WTC11 (cell line): ENCODE measurements at places on chromosomes 2 and 18. TPM values are rescaled to one million over a fixed set of nuclear protein-coding genes. Genes with fewer than 3 reads are reported as not detected.

The CFAP53 gene
- total RNA-seq, result 0.26 to 0.27 TPM (median 0.27 TPM) in 3 replicates

GRCh38 chr2:38522754-38523349 is 79.9 kb downstream of the HNRNPLL start:
- no peak for DNase-seq

DNA sequence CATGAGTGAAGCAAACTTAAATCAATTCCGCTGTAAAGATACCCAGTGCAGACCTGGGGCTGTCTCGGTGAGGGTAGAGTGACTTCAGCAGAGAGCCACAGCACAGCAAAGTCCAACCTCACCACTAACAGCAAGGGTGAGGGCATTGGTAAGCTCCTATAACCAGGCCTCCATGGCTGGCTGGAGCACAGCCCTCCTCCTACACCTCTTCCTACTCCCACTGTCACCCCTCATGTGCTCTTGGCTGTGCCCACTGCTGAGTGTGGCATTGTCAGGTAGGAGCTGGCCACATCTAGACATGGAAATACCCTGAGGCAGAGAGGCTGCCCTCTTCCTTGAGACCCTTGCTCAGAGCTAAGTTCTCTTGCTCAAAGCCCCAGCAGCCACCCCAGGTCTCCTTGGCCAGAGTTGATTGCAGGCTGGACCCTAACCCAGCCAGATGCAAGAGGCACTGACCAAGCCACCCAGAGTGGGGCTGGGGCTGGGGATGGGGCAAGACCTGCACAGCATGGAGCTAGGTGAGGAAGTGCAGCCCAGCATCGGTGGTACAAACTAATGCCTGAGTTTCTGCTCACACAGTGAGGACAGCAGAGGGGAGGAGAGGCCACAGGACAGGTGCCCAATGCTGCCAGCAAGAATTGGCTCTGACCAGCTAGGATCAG is 77.6 kb upstream of the RAB6C start:
- no peak for DNase-seq

The SPAST gene
- 25.9 to 28.4 TPM (median 26.8 TPM) in 3 replicates for total RNA-seq

GRCh38 chr2:239723486-239724193 is 301.5 kb downstream of the NDUFA10 start:
- DNase-seq, result no peak

The EPC2 gene
- total RNA-seq, result 19.8 to 20.3 TPM (median 19.8 TPM) in 3 replicates

GRCh38 chr2:45938649-45939511 is 287.4 kb downstream of the PRKCE start:
- DNase-seq, result no peak

DNA sequence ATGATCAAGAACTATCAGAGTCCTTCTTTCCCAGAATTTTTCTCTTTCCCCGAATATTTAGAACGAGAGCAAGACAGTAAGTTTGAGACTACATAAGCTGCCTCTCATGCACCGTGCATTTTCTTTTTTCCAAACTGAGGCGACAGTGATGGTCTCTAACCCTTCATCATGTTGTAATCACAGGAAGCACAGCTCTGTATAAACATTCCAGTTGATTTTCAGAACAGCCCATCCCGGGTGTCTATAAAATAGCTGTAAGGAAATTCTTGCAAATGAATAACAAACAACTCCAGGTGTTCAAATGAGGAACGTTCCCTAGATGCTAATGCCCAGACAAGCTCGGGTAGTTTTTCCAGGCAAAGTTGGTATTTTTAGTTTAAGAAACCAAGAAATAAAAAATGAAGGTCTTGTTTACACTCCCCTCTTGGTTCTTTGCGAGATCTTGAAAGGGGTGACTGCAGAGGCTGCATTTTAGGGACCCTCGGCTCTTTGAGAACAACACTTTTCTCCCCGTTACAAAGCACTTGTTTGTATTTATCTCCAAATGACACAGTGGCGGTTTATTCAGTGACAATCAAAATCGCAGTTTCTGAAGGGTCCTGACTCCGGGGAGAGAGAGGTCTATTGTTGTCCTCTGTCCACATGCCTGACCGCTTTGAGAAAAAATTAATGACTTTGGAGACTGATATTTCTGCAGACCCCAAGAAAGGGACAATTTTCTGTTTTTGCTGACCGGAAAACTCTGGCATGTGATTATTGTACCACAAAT is 101.1 kb upstream of the NCK2 start:
- DNase-seq, result no peak

DNA sequence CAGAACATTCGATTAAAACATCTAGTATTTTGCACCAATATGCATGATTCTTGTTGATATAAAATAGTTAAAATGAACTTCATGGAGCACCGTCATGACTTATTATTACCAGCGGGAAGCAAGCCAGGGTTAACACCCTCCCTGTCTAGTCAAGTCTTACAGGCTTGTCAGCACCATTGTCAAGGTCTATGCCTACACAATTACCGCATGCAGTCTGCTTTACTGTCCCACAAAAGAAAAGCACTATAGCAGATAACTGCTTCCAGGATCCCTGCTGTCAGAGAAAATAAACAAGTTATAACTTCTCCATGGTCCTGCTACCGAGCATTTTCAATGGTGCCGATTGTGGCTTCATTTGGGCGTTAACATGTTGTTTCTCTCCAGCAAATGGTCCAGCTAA is 968.0 kb upstream of the FAM98A start:
- no peak for DNase-seq

- DNase-seq, result no peak
Observed at GRCh38 chr18:3560755-3561154, 110.8 kb downstream of the TGIF1 start.

The CNTNAP5 gene
- 0.22 to 0.57 TPM (median 0.34 TPM) in 3 replicates for total RNA-seq

- peak; percentile 39 for DNase-seq
Observed at GRCh38 chr2:7083580-7084509, 166.6 kb downstream of the RNF144A start.

- DNase-seq, result no peak
Observed at GRCh38 chr2:148458171-148458570, 186.4 kb upstream of the EPC2 start.

The GPR17 gene
- total RNA-seq, result not detected in 3 replicates

The RAB10 gene
- total RNA-seq, result 127 to 142 TPM (median 132 TPM) in 3 replicates

GRCh38 chr2:63785096-63785495 is 56.6 kb upstream of the UGP2 start:
- DNase-seq, result no peak

GRCh38 chr2:88452980-88453582 is 588 bp upstream of the FOXI3 start:
- no peak for DNase-seq

The OTOS gene
- not detected in 3 replicates for total RNA-seq

- DNase-seq, result no peak
Observed at GRCh38 chr2:97868986-97869721, 126.6 kb downstream of the TMEM131 start.

The DHRS9 gene
- not detected in 3 replicates for total RNA-seq

- no peak for DNase-seq
Observed at GRCh38 chr2:160557903-160558302, 64.3 kb upstream of the RBMS1 start.

DNA sequence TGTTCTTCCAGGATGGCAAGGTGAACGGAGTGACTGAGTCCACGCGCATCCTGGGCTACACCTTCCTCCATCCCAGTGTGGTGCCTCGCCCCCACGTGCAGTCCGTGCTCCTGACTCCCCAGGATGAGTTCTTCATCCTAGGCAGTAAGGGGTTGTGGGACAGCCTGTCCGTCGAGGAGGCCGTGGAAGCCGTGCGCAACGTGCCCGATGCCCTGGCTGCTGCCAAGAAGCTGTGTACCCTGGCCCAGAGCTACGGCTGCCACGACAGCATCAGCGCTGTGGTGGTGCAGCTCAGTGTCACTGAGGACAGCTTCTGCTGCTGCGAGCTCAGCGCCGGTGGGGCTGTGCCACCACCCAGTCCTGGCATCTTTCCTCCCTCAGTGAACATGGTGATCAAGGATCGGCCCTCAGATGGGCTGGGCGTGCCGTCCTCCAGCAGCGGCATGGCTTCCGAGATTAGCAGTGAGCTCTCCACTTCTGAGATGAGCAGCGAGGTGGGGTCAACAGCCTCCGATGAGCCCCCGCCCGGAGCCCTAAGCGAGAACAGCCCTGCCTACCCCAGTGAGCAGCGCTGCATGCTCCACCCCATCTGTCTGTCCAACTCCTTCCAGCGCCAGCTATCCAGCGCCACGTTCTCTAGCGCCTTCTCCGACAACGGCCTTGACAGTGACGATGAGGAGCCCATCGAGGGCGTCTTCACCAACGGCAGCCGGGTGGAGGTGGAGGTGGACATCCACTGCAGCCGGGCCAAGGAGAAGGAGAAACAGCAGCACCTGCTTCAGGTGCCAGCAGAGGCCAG is 263.1 kb downstream of the PHLPP1 start:
- DNase-seq, result no peak

The GRB14 gene
- total RNA-seq, result 14.9 to 17.2 TPM (median 17.2 TPM) in 3 replicates

The TUBA3D gene
- total RNA-seq, result 0.25 to 0.28 TPM in 2 of 3 replicates, not detected in the other

GRCh38 chr2:53505826-53506225 is 261.8 kb upstream of the CHAC2 start:
- no peak for DNase-seq

DNA sequence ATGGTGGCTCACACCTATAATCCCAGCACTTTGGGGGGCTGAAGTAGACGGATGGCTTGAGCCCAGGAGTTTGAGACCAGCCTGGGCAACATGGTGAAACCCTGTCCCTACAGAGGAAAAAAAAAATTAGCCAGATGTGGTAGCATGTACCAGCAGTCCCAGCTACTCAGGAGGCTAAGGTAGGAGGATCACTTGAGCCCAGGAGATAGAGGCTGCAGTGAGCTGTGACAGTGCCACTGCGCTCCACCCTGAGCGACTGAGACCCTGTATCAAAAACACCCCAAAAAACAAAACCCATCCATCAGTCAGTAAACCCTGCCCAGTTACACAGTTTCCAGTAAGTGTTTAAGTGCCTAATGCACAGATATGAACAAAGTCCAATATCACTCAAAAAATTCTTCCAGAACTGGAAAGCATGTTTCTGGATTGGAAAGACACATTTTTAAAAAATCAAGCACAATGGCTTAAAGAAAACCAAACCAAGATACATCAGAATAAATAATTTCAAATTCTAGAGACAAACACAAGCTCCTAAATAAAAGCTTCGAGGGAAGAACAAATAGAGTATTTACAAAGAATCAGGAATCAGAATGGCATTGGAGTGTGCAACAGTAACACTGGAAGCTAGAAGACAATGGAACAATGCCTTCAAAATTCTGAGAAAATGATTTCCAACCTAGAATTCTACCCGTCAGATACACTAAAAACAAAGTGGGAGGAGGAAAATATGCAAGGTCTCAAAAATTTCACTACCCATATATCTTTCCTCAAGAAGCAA is 72.4 kb downstream of the TLK1 start:
- DNase-seq, result no peak

DNA sequence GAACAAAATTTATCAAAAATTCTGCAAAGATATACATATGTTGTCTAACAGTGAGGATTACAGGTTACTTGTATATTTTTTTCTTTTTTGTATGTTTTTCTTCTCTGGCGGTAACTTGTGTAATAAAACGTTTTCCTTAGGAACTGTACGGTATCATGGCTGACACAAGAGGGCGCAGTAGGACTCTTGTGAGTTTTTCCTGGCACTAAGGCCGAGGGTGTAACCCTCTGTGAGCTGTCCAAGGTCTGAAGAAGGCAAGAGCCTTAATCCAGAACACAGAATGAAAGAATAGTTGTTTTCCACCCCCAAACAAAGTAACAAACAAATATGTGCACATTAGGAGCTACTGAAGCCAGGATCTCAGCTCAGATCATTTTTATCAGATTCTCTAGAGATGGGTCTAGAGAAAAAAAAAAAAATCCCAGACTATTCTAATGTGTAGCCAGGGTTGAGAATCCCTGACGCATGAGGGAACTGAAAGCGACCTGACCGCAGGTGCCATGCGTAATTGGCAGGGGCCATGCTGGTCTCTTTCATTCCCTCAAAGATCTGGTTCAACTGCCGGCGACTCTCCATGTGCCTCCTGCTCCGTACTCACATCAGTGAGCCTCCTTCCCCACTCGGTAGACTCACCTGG is 27.0 kb downstream of the TMEM200C start:
- DNase-seq, result peak; percentile 79

DNA sequence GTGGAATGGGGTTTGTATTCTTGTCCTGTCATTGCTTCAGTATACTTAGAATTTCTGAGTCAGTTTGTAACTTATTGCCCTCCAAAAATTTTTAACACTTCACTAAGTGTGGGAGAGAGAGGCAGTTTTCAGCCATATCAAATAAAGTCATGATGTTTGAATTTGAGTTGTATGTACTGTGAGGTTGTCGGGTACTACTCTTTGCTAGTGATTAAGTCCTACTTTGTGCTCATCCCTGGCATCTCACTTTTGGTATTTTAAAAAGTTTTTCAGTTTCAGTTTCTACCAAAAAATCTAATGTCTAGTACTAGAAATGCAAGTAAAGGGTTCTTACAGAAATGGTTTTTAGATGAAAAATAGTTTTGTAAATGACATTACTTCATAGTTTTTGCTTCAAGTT is 40.7 kb downstream of the EIF5B start:
- no peak for DNase-seq

- DNase-seq, result no peak
Observed at GRCh38 chr18:78860117-78860516, 119.5 kb upstream of the SALL3 start.

- DNase-seq, result no peak
Observed at GRCh38 chr2:129912871-129913694, 66.4 kb upstream of the RAB6C start.

DNA sequence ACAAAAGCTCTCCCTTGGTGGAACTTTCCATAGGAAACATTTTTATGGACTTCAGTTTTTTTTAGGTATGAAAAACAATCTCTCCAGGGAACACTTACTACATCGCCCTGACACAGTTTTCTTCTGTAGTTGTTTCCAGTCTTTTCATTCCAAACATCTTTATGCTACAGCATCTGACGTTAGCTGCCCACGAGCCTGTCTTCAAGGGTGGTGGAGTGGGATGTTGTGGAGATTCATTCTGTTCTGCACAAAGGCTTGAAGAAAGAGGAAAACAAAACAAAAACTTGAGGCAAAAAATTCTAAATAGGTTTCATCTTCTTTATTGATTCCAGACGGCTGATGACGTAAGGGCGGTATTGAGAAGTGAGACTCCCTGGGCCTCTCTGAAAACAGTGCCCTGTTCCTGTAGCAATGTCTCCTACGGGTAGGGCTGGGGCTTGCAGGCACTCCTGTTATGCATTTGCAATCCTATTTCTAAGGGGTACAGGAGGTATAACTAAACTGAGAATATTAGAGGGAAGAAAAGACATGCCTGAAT is 375.0 kb downstream of the RNF144A start:
- no peak for DNase-seq

GRCh38 chr2:70966681-70967080 is 11.7 kb upstream of the ANKRD53 start:
- no peak for DNase-seq

DNA sequence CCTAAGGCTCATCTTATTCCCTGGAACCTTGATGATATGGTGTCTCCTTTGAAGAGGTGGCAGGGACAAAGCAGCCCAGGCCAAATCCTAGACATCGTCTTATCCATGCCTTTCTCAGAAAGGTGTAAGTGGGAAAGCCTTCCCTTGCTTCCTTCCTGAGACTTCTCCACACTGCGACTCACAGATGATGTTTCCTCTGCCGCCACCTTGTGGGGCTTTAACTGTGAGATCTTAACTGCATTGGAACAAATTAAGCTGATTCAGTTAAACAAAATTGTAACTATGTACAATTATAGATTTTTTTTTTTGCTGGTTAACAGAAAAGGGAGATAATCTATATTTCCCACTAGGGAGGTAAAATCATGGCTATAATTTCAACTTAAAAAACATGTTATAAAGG is 10.0 kb upstream of the GCA start:
- DNase-seq, result peak; percentile 42

The GPR55 gene
- not detected in 3 replicates for total RNA-seq

The FIGN gene
- 19.4 to 23.8 TPM (median 23.1 TPM) in 3 replicates for total RNA-seq

- no peak for DNase-seq
Observed at GRCh38 chr2:166917415-166917814, 29.1 kb downstream of the XIRP2 start.
